ENCODE measurements at places on chromosomes 1 and 21.
A peak's percentile ranks its signal among the peaks of the same experiment; 100 is the strongest.

DNA sequence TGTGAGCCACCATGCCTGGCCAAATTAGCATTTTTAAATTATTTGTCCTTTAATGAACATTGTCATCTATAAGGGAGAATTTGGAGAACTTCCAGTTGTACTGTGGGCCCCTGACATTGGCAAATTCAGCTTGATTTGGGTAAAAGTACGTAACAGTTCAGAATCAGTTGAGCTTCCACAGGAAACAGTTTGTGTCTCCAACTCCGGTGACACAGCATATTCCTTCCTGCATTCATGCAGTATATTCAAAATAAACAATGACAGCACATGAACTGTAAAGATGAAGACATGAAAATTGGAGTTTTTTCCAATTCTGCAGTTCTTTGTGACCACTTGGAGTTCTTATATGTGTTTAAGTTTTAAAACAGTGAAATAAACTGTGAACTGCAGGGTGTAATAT is 28.2 kb downstream of the RNF220 start:
- no peak overlapping the region for H3K4me3 ChIP-seq
- no peak overlapping the region for H3K27ac ChIP-seq
- H3K36me3 ChIP-seq = no peaks in the 10 kb centered on the region
- H3K4me1 ChIP-seq = no peaks in the 10 kb centered on the region
- DNase-seq = peak; percentile 7
- H3K27me3 ChIP-seq = peaks cover 4% of the 10 kb centered on the region

DNA sequence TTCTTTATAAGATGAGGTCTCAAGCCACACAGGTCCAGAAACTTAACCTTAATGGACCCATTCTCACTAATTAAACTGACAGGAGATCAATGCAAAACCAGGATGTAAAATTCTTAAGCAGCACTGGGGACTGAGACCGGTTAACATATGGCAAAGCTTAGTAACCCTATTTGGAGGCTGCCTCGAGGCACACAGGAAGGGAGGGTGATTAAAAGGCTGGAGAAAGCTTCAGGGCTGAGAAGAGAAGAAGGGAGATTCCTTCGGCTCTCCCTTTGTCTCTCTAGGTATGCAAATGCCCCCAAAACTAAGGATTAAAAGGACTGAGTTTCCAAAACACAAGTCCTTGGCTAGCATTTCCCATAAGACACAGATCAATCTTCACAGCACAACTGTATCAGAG is 120.8 kb upstream of the DSCAM start:
- no peak for DNase-seq
- H3K27me3 ChIP-seq = no peaks in the 10 kb centered on the region
- H3K27ac ChIP-seq = no peak overlapping the region
- no peak overlapping the region for H3K4me3 ChIP-seq

DNA sequence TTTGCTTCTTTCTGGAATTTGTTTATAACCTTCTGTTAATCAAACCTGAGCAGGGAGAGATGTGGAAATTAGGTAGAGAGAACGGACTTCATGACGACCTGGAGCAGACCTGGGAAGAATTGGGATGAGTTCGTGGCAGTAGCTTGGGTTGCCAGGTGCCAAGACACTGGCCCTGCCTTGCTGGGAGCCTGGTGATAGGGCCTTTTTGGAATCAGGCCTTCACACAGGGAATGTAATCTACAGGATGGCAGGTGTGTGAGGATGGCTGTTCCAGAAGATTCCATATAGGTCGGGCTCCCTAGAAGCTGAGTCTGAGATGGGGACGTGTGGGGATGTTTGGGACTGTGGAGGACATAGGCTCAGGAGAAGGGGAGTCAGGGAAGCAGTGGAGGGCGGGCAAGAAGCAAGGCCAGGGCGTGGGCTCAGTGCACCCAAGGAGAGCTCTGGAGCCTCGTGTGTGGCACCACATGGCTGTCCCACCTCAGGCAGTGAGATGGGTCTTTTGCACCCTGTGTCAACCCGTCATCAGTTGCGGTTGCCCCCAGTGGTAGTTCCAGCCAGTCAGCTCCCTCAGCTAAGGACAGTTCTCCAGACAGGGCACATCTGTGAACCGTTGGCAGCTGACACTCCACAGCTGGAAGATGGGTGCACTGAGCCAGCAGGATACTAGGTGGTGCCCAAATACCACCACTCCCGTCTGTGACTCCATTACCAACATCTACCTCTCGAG is 395.9 kb downstream of the MATN1 start:
- H3K36me3 ChIP-seq = no peaks in the 10 kb centered on the region
- H3K27ac ChIP-seq = no peak overlapping the region
- DNase-seq = no peak
- H3K27me3 ChIP-seq = peaks cover 24% of the 10 kb centered on the region
- no peak overlapping the region for H3K4me3 ChIP-seq

GRCh38 chr1:27427816-27428315 is 35.4 kb downstream of the GPR3 start:
- DNase-seq = no peak
- no peak overlapping the region for H3K4me3 ChIP-seq
- no peak overlapping the region for H3K27ac ChIP-seq
- H3K36me3 ChIP-seq = peaks cover 24% of the 10 kb centered on the region

DNA sequence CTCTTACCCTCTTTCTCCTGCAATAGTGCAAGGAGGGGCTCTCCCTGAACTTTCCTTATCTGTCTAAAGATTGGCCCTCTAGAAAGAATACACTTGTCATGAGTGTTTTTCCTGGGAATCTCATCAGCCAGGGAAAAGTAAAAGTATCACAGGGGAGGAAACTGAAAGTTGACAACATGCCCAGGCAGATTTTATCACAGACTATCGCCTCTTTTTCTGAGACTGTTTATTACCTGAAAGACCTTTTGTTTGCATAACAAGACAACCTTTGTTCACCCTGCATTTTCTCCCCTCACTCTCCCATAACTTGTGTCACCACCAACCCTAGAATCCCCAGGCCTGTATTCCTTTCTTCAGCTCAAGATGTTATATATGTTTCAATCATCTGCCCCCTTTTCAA is 794.7 kb upstream of the ADAMTS5 start:
- H3K27me3 ChIP-seq = no peaks in the 10 kb centered on the region
- no peak overlapping the region for H3K4me3 ChIP-seq
- H3K27ac ChIP-seq = no peak overlapping the region
- H3K4me1 ChIP-seq = no peaks in the 10 kb centered on the region
- no peaks in the 10 kb centered on the region for H3K36me3 ChIP-seq

DNA sequence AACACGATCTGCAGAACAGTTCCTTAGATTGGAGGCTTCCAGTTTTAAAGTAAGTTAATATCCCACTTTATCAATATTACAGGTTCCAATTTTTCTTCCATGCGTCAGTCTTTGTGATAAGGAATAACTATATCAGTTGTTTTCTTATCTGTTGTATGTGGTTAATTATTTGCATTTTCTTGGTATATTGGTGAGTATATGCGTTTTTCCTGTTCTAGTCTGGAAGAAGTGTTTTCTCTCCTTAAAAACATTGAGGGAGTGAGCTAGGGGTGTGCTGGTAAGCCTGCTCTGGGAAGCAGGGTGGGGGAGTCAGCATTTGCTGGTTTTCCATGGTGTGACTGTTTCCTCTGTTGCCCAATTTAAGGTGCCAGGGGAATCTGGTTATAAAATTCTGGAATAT is 50.2 kb upstream of the KIF1B start:
- H3K36me3 ChIP-seq = peaks cover 10% of the 10 kb centered on the region
- no peaks in the 10 kb centered on the region for H3K4me1 ChIP-seq
- no peaks in the 10 kb centered on the region for H3K27me3 ChIP-seq
- DNase-seq = no peak
- H3K4me3 ChIP-seq = no peak overlapping the region

DNA sequence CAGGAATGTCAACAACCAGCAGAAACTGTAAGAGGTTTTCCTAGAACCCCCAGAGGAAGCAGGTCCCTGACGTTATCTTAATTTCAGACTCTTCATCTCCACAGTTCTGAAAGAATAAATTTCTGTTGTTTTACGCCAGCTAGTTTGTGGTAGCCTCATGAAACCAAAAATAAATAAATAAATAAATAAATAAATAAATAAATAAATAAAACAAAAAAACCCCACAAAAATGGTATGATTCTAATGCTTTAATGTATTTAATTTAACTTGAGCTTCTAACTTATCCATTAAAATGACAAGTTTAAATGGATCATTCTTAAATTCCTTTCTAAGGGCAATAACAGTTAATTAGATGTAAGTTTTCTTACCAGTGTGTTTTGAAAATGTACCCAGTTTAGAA is 293.8 kb upstream of the ADAMTS5 start:
- no peak overlapping the region for H3K4me3 ChIP-seq
- no peak overlapping the region for H3K27ac ChIP-seq
- DNase-seq = no peak
- no peaks in the 10 kb centered on the region for H3K27me3 ChIP-seq
- H3K4me1 ChIP-seq = no peaks in the 10 kb centered on the region

DNA sequence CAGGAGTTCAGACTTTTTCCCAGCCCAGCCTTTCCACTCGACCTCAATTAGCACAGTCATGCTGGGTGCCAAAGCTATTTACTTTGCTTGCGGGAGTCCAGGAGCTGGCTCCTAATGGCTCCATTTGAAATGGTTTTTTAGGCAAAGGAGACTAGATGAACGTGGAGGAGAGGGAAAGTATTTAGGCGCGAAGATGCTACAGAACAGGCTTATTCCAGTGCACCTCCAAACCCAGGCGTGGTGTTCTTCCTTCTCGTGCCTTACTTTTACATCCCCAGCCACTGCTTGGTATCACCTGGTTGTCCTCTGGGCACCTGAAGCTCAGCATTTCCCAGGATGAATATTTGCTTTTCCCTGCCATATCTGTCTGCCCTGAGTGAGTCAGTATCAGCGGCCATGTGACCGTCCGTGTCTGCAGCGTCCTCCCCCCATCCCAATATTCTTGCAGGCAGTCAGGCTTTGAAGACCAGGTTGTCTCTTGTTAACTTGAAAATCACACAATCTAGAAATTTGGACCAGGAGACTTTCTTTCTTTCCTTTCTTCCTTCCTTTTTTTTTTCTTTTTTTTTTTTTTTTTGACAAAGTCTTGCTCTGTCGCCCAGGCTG is 198.5 kb downstream of the DYRK1A start:
- peak; percentile 6 for DNase-seq
- H3K27me3 ChIP-seq = no peaks in the 10 kb centered on the region
- no peaks in the 10 kb centered on the region for H3K36me3 ChIP-seq
- H3K4me3 ChIP-seq = peak overlapping the region; percentile 43
- peak overlapping the region; percentile 98 for H3K27ac ChIP-seq

- peak overlapping the region; percentile 71 for H3K27ac ChIP-seq
- no peaks in the 10 kb centered on the region for H3K36me3 ChIP-seq
- peaks cover 25% of the 10 kb centered on the region for H3K4me1 ChIP-seq
- peak overlapping the region; percentile 48 for H3K4me3 ChIP-seq
- peak; percentile 86 for DNase-seq
These were observed 42.5 kb upstream of the POFUT2 start for GRCh38 chr21:45330075-45330781.

GRCh38 chr1:167587872-167588271 is 34.3 kb upstream of the CREG1 start:
- H3K4me1 ChIP-seq = no peaks in the 10 kb centered on the region
- peaks cover 42% of the 10 kb centered on the region for H3K27me3 ChIP-seq
- H3K4me3 ChIP-seq = no peak overlapping the region
- H3K27ac ChIP-seq = no peak overlapping the region
- no peaks in the 10 kb centered on the region for H3K36me3 ChIP-seq

All from PC-3 (cell line).